ENCODE measurements at places on chromosomes 5 and 9.

GRCh38 chr9:98315551-98316060 lies 60.2 kb upstream of the TBC1D2 start:
- peak; percentile 54 for DNase-seq

DNA sequence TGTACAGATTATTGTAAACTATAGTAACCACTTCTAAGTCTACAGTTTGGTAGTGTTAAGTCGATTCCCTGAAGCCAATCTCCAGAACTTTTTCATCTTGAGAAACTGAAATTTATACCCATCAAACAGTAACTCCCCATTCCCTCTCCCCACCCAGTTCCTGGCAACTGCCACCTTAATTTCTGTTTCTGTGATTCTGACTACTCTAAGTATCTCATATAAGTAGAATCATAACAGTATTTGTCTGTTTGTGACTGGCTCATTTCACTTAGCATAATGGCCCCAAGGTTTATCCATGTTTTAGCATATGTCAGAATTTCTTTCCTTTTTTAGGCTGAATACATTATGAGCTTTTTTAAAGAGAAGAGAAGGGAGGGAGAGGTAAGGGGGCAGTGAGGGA lies 61.4 kb downstream of the SPOCK1 start:
- no peak for DNase-seq

DNA sequence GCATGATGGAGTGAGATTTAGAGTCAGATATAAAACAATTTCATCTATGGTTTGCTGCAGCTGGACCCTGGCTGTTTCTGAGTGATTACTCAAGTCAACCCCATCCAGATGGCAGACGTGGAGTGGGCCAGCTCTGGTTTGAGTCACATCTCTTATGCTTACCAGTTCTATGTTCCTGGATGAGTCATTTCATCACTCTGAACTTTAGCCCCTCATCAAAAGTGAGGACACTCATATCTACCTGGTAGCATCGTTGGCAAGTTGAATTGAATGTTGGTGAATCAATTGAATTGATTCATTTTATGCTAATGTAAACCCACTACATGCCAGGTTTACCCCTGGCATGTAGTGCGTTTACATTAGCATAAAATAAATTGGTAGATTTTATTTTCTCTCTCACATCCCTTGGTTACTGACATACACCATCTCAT lies 176.4 kb downstream of the FGF18 start:
- DNase-seq: no peak

GRCh38 chr9:138009016-138009802 lies 131.6 kb downstream of the CACNA1B start:
- DNase-seq: no peak

DNA sequence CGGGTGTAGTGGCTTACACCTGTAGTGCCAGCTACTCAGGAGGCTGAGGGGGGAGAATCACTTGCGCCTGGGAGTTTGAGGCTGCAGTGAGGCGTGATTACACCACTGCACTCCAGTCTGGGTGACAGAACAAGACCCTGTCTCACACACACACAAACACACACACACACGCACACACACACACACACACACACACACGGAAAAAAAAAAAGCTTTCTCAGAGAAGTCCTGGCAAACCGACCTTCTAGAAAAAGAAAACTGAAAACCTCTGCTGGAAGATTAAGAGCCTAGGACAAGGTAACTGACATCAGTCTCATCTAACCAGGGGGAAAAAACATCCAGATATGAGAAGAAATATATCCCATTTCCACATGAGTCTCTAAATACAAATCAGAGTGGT lies 140.3 kb upstream of the RETREG1 start:
- DNase-seq: no peak

DNA sequence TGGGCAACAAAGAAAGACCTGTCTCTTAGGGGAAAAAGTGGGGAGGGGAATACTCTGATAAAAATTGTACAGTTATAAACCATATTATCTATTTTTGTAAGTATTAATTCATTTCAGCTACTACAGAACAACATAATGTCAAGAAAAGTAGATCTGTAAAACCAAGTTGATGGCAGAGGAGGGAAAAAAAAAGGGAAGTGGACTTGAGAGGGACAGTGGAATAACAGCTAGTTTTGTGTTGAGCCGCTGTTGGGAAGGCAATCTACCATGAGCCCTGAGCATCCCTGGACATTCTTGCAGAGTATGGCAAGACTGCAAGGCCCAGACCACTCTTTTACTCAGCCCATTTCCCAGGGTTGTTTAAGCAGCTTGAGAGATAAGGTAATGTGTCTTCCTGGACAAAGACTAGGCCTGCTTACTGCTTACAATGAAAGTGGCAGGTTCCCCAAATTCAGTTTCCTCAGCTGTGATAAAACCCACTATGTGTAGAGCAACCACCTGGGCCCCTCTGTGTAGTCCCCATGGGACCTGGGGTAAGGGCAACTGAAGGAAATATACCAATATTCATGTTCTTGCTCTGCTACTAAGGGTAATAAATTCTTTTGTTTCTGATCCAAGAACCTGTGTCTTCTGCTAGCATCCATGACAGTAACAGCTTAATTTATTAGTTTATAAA lies 25.0 kb downstream of the CEP120 start:
- no peak for DNase-seq

DNA sequence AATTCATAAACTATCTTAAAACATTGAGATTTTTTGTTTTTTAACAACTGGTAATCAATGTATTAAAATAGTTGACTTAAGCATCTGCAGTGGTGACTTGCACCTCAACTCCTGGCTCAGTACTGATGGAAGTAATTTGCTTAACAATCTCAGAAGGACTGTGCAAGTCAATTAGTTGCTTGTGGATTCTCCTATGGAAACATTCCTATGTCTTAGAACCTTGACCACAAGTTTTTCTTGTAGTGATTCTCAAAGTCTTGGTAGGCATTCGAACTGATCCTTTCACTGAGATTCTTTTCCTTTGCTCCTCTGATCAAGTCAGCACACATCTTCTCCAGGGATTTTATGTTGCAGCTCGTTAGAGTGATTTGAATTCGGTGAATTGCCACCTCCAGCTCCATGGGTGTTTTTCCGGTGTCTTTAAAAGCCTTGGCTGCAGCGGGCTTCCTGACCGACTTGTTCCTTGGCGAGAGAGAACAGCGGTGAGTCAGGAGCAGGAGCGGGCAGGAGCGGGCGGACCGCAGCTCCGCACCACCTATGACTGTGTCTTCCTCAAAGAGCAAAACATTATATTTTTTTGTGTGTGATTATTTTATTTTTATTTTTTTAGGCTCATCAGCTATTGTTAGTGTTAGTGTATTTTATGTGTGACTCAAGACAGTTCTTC lies 21.1 kb downstream of the HMGXB3 start:
- DNase-seq: no peak

Data from activated CD4-positive, alpha-beta T cell treated with anti-CD3 and anti-CD28 coated beads, Interleukin-2, amount 50 U/mL, for 24 hours (primary cell).